ENCODE measurements at places on chromosomes 5 and 9. TPM values are rescaled to one million over a fixed set of nuclear protein-coding genes. Genes with fewer than 3 reads are reported as not detected.

DNA sequence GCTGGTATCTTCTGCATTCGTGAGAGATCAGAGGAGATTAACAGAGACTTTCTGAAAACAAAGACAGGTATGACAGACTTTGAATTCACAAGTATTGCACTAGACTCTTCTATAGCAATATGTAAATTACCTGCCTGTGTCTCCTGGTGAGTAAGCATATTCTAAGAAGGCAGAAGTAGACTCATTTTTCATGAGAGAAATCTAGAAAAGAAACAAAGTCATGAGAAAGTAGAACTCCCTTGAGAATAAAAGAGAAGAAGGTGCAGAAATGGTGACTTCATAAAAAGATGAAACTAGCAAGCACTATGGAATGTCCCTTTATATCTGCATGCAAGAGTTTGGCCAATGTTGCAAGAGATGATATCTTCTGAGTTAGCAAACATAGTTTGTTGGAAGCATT lies 419.8 kb downstream of the DMRT2 start:
- H3K4me3 ChIP-seq: no peak overlapping the region
- H3K27me3 ChIP-seq: no peaks in the 10 kb centered on the region
- H3K36me3 ChIP-seq: no peaks in the 10 kb centered on the region
- no peak overlapping the region for H3K27ac ChIP-seq

- H3K36me3 ChIP-seq: peaks cover 22% of the 10 kb centered on the region
- no peak overlapping the region for H3K27ac ChIP-seq
- H3K4me1 ChIP-seq: no peaks in the 10 kb centered on the region
- H3K4me3 ChIP-seq: no peak overlapping the region
- DNase-seq: no peak
- no peaks in the 10 kb centered on the region for H3K27me3 ChIP-seq
Measured at GRCh38 chr5:154365823-154366222, 80.0 kb upstream of the SAP30L start.

DNA sequence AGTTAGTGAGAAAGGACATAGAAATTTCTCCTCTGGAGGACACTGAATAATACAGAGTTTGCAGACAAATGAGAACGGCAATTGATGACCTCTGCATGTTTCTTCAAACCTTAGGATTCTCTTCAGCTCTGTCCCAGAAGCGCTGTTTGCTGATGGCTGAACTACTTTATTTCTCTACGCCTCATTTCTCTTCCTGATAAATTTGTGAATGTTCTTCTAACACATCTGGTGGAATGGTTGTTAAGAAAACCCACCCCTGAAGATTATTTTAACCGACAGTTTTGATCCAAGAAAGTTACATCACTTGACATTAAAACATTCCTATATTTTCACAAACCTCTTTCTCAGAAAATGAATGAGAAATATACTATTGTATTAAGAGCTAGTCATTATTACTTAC lies 1150.6 kb downstream of the DTWD2 start:
- H3K4me3 ChIP-seq: no peak overlapping the region
- no peaks in the 10 kb centered on the region for H3K4me1 ChIP-seq
- no peaks in the 10 kb centered on the region for H3K36me3 ChIP-seq
- H3K27me3 ChIP-seq: no peaks in the 10 kb centered on the region
- no peak for DNase-seq

Gene LRSAM1
- 26.4 TPM for total RNA-seq

DNA sequence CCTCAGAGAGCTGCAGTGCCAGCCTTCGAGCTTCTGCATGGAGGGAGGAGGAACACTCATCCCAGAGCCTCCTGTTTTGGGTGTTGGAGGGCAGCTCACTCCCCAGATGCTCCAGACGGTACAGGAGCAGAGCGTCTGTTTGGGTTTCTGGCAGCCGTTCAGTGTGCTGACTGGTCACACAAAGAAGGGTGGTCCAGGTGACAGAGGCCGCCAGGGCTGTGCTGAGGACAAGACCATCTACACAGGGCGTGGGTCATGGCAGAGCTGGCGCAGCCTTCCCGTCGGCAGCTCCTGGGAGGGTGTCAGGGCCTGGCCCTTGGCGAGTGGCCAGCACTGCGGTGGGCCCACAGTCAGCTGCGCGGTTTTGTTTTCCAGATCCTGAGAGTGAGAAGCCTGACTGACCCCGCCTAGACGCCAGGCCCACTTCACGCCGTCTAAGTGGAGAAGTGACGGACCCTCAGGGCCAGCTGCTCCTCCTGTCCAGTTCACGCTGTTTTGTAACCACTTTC lies 131.4 kb upstream of the FAM120A start:
- peaks cover 2% of the 10 kb centered on the region for H3K36me3 ChIP-seq
- no peak overlapping the region for H3K27ac ChIP-seq
- no peak for DNase-seq
- H3K4me3 ChIP-seq: no peak overlapping the region
- peaks cover 12% of the 10 kb centered on the region for H3K4me1 ChIP-seq

Gene PSAT1
- total RNA-seq: 28.3 TPM

DNA sequence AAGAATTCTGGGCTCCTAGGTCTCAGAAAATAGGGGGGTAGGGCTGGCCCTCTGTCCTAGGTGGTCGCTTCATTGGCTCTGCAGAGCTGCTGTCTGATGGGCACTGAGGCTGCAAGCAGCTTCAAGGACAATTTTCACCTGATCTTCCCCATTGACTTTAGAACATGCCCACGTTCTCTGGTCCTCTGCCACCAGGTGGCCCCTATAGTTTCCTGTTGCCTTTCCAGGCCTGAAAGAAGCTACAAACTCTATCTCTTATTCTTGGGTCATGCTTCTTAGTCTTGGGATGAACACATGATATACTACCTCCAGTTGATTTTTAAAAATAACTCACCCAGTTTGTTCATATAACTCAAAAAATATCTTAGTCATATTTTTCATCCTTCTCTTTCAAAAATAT lies 26.3 kb downstream of the SPZ1 start:
- no peak overlapping the region for H3K27ac ChIP-seq
- H3K36me3 ChIP-seq: no peaks in the 10 kb centered on the region
- H3K4me3 ChIP-seq: no peak overlapping the region
- H3K27me3 ChIP-seq: peaks cover 11% of the 10 kb centered on the region
- H3K4me1 ChIP-seq: no peaks in the 10 kb centered on the region

DNA sequence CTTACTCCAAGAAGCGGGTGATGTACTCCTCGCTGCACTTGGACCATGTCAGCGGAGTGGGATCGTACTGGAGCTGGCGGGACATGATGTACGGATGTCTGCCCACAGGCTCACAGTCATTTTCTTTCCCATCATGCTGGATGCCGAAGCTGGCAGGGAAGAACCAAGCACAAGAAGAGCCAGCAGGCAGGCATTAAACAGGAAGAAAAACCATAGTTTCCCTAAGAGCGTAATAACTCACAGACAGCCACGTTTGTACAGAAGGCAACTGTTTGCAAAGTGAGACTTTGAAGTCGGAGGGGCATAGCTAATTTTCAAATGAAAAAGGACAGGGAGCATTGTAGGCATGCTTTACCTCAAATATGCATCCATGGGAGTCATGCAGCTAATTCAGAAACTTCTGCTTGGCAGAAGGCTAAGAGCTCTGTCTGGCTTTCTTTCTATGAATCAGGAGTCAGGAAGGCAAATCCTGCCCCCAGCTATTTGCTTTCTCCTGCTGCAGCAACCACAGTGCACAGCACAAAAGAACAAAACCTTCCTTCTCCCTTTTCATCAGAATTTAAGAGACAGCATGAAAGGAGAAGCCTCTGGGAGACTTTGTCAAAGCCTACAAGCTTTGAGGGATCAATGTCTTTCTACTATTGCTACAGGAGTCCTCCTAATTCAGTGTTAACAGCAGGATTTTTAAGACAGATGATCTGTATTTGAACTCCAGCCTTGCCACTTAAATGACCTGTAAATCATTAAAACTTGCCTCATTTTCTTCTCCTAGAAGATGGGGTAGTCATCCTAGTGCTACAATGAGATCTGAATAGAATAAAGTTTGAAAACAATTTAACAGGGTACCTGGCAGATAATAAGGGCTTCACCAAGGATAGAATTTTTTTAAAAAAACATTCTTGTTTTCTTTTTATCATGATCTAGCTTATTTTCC lies 209.1 kb downstream of the TARS1 start:
- no peaks in the 10 kb centered on the region for H3K4me1 ChIP-seq
- H3K27me3 ChIP-seq: peaks cover under 1% of the 10 kb centered on the region
- no peaks in the 10 kb centered on the region for H3K36me3 ChIP-seq
- H3K4me3 ChIP-seq: no peak overlapping the region
- no peak overlapping the region for H3K27ac ChIP-seq
